ENCODE measurements at places on chromosomes 5 and 9.
A peak's percentile ranks its signal among the peaks of the same experiment; 100 is the strongest.

GRCh38 chr9:126114850-126115460 lies 211.7 kb upstream of the MVB12B start:
- no peak for DNase-seq

- DNase-seq, result peak; percentile 79
Observed at GRCh38 chr9:113274474-113275156, 757 bp downstream of the CDC26 start.

DNA sequence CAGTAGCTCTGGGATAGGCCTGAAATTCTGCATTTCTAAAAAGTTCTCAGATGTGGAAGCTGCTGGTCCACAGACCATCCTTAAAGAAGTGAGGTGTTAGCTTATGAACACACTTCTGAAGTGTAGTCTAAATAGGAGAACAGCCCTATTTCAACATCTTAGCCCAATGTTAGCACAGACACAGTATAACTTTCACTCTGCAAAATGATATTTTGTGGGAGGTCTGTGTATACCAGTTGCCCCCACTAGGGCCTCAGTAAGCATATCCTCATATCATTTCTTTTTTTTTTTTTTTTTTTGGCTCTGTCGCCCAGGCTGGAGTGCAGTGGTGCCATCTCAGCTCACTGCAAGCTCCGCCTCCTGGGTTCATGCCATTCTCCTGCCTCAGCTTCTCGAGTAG lies 7.5 kb upstream of the HABP4 start:
- DNase-seq, result no peak

GRCh38 chr5:151775025-151775606 lies 3.4 kb downstream of the G3BP1 start:
- no peak for DNase-seq

DNA sequence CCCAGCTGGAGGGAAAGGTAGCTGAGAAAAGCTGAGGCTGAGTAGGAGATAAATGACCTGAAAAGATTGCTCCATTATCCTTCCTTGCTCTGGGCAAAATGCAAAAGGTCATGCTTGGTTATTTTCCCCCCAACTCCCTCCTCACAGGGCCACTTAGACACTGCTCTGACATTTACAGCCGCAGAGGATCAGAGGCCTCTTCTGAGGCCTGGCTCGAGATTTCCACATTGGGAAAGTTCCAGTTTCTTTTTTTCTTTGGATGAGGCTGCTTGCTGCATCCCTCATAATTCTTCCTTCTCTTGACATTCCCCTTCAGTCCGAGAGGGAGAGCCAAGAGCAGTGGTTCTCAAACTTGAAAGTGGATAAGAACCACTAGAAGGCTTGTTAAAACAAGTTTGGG lies 60.1 kb upstream of the HSPA9 start:
- DNase-seq, result no peak

DNA sequence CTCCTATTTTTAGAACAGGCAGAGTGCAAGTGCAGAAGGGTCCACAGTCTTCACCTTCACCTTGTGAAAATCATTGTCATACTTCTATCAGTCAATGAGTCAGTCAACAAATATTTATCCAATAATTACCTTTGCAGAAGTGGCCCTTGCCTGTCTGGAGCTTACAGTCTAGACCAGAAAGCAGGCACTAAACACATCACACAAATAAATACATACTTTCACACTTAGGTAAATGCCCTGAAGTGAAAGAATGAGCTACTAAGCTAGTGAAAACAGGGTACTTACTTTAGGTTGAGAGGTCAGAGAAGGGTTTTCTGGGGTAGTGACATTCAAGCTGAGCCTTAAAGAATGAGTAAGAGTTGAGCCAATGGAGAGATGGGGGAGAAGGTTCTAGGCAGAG lies 421.9 kb upstream of the ADAMTSL1 start:
- DNase-seq, result no peak

DNA sequence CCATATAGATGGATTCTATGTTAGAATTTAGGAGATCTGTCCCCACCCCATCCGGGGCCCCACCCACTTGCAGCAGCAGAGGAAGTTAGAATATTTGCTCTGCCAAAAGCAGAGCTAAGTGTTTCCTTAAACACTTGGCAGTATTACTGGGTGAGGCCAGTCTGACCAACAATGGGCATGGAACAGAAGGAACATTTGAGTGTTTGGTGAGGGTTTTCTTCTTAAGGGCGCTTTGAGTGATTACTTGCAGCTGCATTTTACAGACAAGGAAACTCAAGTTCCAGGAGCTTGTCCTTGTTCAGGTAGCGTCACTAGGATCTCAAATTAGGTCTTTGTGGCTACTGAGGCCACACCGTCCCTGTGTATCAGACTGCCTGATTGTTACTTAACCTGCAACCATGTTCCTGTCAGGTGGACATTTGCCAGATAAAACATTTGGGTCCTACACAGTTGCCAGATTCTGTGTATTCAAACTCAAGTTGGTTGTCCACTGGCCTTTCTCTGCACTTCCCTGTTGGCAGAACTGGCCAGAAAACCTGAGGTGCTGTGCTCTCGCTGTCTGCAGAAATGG lies 59.3 kb downstream of the SLC46A2 start:
- DNase-seq, result peak; percentile 9

GRCh38 chr5:78275998-78276543 lies 18.4 kb downstream of the AP3B1 start:
- no peak for DNase-seq

DNA sequence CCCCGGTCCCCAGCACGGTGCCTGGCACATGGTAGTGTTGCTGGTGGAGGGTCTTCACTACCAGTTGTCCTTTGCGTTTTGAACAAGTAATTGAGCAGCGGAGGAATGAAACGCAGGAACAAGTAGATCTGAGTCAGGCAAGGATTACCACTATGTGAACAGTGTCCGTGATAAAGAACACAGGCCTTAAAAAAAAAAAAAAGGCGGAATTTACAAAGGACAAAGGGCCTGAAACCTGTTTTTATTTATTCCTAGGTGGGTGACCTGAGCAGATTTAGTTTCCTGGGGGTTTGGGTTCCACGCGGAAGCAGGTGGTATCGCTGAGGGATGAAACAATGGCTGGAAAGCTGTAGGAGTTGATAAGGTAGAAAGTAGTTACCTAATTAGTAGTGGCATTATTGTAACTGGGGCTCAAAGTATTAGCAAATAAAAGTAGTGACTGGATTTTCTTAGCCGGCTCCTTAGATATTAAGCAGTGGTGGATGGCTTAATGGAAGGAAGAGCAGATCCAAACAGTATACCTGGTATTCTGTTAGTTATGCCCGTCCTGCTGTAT lies 1.1 kb downstream of the RUSC2 start:
- DNase-seq, result no peak

GRCh38 chr9:127457191-127457878 lies 6.0 kb downstream of the LRSAM1 start:
- no peak for DNase-seq

DNA sequence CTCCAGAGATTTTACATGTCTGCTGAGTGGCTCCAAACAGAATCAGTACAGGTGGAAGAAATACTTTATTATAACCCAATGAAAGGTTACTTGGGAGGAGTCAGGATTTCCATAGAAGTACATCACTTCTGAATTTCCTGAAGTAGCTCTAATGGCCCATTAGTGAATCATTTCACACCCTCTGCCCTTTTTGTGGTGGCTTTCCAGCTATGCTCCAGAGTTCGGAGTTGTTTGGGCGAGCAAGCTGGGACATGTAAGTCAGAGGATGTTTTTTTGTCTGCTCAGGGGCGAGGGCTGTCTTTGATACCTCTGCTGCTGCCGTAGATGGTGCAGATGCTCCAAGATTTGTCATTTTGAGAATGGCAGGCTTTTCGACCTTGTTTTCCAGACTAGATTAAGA lies 226.1 kb downstream of the GOLPH3 start:
- DNase-seq, result no peak

DNA sequence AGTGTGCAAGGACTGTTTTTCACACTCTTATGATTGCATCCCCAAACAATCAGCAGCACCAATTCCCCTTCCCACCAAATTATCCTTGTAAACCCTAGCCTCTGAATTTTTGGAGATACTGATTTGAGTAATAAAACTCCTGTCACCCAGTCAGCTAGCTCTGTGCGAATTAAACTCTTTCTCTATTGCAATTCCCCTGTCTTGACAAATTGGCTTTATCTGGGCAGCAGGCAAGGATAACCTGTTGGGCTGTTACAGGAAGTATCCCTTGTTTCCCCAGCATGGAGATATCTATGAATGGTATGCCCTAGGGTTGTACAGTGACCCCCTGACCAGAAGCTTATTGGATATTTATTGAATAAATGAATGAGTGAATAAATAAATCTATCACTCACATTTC lies 80.8 kb downstream of the PTCD2 start:
- DNase-seq, result no peak

DNA sequence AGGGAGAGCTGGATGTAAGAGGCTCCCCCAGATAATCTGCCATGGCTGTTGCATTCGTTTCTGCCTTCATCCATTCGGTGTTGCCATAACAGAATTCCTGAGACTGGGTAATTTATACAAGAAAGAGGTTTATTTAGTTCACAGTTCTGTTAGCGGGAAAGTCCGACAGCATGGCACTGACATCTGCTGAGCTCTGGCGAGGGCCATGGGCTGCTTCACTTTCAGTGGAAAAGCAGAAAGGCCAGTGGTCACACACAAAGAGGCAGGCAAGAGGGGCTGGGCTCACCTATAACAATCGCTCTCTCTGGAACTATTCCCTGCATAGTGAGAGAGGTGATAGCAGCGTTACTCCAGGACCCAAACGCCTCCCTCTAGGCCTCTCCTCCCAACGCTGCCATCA lies 305.9 kb downstream of the MLLT3 start:
- no peak for DNase-seq

GRCh38 chr9:69122549-69123141 lies 51.4 kb upstream of the TJP2 start:
- no peak for DNase-seq

DNA sequence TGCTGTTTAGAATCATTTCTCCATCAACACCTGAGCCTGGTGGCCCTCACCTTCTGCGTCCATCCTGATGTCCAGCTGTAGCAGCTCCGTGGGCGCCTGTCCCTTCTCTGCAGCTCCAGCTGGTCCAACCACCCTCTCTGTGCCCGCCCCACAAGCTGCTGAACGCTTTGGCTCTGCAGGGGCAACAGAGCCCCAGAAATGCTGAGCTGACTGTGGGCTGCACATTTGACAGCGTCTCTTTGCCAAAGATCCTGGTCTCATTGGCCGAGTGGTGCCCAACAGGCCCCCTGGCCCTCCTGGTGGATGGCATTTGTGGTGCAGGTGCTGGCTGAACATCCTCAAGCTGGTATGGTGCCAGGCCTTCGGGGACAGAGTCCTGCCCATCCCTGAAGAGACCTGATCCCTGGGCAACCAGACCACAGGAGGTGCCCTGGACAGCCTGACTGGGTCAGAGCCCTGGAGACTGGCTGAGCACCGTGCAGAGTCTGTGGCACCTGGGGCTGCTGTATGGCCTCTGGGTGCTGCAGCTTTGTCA lies 25.3 kb upstream of the CEP72 start:
- DNase-seq, result no peak

DNA sequence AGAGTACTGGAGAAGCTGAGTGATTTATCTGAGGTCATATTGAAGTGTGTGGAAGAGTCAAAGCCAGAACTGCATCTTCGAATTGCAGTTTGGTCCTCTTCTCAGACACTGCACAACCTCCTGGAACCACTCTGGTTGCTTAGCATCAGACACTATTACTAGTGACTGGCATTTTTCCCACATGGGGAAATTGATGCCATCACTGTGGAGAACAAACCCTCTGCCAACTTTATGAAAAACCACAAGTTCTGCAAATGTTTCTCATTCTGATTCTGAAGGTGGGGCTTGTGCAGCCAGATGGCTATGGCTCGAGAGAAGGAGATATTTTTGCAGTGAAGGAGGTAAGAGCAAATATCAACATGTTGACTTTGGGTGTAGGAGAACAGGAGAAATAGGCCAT lies 67.2 kb downstream of the KCTD16 start:
- DNase-seq, result no peak

GRCh38 chr9:113446323-113446740 lies 17.2 kb upstream of the RGS3 start:
- no peak for DNase-seq

- no peak for DNase-seq
Observed at GRCh38 chr5:165885623-165886350, 2380.4 kb downstream of the MAT2B start.

DNA sequence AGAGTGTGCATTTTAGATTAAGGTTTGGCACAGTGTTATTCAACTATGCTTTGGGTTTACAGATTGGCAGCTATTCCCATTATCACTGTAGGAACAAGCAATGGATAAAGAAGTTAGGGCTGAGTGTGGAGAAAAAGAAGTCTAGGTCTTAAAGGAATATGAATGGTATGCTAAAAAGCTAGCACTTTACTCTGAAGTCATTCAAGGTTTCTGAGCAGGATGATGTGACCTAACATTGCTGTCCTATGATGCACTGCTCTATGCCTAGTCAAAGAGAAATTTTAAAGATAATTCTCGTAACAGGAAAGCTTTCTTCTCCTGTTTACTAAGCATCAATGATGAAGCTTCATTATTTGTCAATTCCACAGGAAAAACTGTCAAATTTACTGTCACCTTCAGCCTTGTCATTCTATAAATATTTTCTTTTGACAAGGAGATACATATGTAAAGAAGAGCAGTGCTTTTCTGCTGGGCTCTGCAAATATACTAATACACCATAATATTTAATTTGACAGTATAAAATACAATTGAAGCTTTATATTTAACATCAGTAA lies 476.1 kb upstream of the PTPRD start:
- DNase-seq, result no peak

DNA sequence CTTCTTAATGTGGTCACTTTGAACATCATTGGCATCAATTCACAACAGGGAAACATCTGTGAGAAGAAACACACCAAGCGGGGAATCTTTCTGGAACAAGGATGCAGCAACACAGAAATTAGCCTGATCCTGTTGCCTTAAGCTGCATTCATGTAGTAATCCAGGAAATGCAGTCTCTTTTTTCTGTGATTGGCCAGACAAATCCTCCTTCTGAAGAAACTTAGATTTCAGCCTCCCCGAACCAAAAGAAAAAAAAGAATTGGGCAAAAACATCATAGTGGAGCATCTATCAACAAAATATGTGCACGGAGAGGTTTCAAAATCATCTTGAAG lies 7.2 kb upstream of the XPA start:
- no peak for DNase-seq

DNA sequence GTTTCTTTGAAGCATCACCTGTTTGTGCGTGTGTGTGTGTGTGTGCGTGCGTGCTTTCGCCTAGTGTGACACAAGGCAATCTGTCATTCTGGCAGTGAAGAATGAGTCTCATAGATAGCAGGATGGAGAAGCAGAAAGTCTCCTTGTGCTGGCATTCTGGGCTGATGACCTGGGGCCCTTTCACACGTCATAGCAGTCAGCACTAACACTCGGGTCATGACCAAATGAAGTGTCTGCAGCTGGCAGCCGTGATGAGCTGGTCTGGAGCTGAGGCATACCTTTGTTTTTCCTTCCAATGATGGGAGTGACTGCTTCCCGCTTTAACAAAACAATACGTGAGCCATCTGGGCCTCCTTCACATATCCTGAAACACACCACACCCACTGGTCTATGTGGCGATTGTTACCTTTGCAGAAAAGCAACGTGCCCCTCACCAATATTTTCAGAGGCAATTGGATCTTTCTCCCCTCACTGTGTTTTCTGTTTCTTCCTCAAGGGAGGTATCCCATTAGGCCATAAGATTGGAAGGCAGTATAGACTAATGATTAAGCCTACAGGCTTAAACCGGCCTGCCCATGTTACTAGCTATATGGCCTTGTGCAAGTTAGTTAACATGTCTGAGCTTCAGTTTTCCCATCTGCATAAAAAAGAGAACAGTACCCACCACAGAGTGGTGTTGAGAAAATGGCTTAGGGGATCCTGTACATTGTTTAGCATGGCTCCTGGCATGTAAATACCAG lies 88.8 kb downstream of the SREK1 start:
- no peak for DNase-seq
